ENCODE measurements at places on chromosomes 13 and 19.

DNA sequence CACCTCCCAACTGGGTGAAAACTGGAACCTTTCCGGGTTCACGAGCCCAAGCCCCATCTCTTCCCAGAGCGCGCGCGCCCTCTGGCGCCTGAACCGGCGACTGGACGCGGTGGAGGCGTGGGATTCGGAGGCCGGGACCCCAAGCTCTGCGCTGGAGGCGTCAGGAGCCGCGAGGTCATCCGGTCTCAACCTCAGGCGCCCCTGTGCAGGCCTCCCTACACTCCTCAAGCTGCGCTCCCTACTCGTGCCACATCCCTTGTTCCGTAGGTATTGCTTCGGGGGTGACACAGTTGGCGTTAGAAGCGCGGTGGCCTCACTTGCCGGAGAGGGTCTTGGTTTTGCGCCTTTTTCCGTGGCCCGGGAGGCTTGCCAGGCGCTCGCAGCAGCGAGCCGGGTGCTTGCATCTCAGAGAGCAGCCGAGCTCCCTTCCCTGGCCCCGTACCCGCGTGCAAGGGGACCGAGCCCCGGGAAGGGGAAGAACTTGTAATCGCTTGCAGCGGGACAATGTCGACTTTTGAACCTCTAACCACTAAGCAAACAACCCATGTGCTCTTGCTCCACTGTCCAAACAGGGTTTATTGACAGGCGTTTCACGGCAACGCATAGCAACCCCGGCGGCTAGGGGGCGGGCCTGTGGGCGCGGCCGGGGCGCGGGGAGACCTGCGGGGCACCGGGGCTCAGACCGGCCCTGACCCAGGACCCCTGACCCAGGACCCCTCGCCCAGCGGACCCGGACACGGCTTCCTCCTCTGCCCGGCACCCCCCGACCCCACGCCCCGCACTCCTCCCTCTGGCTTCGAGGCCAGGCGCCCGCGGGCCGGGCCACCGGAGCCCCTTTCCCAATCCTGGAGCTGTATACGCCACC, 8.5 kb downstream of the CDX2 start:
- DNase-seq: no peak

DNA sequence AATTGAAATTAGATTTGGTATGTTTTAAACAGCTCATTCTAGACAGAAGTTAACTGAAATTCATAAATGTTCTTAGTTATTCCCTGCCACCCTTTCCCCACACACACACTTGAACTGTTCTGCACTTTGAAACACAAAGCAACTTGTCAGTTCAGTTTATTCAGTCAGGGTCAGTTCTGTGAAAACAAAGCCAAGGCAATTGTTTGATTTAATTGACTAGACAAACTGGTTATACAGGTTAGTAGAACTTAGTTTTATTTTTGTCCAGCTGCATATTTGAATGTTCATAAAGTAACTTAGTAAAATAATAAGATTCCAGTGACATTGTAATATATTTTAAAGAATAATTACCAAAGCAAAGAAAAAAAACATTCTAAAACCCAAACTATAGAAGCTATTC, 98.3 kb upstream of the KLF5 start:
- DNase-seq: no peak

GRCh38 chr13:27704681-27705080, 83.0 kb downstream of the POLR1D start:
- DNase-seq: no peak

DNA sequence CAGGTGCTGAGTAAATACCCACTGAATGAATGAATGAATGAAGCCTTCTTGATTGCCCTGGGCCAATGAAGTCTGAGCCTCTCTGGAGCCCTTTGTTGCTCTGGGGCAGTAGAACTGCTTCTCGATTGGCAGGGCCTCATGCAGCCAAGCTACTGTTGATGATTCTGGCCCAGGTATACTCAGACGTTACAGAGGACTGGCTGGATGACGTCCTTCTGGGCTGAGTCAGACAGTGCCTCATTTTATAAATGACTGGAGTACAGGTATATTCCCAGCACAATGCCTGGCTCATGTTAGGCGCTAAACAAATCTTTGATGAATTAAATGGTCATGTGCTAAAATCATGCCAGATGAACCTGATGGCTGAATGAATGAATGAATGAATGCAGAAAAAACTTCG, 243.8 kb upstream of the MAB21L1 start:
- DNase-seq: no peak

DNA sequence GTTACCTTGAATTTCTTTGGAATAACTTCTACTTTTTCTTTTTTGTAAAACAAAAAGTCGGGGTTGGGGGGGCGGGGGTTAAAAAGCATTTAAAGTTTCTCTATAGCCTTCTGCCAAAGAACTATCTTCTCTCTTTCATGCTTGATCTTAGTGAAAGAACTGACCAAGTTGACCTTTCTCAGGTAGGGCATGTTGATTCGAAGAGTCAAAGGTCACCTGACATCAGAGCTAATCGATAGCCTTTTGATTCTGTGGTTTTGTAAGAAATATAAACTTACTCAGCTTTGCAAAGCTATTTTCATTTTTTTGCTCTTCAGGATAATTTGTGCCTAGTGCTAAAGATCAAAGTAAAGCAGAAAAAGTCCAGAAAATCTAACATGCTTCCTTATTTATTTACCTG, 181.5 kb downstream of the IRS2 start:
- DNase-seq: no peak

DNA sequence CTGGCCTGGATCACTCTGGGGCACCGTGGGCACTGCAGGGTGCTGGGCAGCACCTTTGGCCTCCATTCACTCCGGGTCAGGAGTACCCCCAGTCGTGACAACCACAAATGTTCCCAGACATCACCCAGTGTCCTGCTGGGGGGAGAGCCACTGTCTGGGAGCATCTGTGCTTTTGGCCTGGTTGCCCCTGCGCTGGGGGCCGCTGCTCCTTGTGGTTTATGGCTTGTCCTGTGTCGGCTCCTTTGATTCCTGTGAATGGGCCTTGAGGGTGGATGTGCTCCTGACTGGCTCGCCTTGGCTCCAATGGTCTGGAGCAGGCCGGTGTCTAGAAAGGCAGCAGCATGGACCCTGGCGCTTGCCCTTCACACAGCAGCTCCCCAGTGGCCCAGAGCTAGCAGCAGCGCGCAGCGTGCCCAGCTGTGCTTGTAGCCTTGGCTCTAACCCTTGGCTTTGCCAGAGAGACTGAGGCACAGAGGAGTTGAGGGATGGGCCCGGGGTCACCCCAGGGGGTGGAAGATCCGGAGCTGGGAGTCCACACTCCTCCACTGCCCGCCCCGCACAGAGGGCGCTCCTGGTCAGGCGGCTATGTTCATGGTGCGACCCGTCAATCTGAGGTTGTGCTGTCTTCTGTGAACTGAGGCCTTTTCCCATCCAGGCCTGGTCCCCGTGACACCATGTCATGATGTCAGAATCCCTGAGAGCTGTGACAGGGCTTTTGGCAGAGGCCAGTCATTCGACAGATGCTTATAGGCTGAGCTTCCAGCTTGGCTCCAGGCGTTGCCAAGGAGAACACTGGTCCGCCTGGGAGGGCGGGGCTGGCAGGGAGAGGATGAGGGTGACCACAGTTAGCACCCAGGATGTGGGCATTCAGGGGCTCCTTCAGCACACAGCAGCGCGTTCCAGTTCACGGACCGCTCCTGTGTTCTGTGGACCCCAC, 4.1 kb downstream of the DAZAP1 start:
- no peak for DNase-seq

Measured in fibroblast of the conjunctiva (primary cell).